ENCODE measurements at places on chromosomes 1 and 21.

GRCh38 chr21:34700605-34701004, 31.8 kb downstream of the CLIC6 start:
- no peak for DNase-seq

DNA sequence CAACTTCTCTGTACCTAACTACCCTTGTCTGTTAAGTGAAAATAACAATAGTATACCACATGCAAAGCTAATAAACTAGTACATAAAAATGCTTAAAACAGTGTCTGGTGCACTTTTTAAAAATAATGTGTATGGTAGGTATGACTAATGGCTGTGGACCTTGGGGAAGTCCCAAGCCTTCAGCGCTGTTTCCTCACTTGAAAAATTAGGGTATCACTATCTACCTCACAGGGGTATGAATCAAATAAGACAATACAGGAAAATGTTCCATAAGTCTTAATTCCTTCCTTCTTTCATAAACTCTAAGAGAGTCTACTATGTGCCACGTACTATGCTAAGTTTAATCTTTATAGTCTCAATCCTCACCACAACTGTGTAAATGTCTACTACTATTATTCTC, 32.0 kb downstream of the EGLN1 start:
- DNase-seq, result no peak

DNA sequence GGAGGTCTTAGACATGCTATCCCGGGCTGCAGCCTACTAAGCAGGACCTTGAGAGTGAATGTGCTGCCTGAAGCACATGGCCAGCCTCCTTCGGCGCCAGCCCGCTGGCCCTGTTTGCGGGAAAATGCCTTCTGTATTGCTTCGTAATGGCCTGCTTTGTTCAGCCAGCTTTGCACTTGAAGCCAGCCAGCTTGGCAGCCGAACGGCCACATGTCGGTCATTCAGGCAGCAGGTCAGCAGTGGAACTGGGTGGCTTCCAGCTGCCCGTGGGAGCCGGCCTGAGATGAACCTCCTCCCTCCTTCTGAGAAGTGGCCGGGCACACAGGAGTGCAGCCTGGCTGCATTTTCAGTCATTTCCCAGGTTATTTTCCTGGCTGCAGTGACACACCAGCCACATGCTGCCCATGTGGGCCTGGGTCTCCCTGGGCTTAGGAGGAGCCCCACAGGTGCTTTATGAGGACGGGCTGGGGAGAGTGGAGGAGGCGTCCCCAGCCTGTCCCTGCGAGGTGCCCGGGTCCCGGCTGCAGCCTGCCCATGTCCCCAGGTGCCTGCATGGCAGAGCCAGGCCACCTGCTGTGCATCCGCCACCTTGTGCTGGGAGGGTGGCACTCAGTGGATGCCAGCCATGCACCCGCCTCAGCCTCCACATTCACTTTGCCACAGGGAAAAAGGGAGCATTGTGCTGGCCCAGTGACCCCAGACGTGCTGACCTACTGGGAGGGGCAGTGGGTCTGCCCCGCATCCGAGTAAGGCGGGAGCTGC, 103.5 kb downstream of the SIK1 start:
- DNase-seq, result no peak

DNA sequence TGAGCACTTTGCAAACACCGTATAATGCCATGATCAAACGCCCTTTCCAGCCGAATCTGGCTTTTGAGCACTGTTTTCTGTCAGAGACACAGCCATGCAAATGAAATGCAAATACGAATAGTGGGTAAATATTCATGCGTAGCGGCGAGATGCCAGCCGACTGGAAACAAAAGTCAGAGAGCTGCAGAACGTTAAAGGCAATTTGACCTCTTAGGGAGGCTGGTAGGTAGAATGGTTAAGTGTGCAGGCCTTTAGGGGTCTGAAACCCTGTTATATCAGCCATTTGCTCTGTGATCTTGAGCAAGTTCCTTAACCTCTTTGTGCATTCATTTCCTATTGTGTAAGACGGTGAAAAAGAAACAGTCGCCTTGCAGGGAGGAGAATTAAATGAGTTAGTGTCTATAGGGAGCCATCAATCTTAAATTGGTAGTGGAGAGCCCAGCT, 6.5 kb upstream of the SDHB start:
- no peak for DNase-seq

GRCh38 chr1:89259283-89259971, 13.2 kb downstream of the GBP5 start:
- DNase-seq, result peak; percentile 68

DNA sequence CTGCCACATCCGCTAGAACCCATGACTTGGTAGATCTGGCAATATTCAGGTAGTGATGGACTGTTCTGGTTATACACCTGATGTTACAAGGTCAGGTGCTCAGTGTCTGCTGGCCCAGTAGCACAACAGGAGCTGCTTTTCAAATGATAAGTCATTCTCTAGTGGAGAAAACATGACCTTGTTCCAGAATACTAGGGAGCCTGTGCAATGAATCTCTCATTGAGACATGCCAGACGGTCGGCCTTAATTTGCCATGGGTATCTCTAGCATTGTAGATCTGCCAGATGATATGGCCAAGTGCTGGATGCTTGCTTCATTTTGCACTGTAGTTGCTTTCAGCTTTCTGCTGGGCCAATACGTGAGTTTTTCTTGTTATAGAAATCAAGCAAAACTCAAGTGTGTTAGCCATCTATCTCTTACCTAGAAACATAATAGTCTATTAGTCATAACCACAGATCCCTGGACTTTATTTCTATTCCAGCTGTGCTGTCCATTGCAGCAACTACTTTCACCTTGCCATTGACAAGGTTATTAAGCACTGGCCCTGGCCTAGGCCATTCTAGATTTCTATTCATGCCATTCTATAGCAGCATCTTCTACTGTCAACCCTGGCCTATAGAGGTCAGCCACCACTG, 13.9 kb upstream of the CENPF start:
- DNase-seq, result no peak

Measured in CD4-positive, alpha-beta T cell treated with Interleukin-4 for 1 hour (primary cell).